ENCODE measurements at places on chromosomes 7 and 10.

- DNase-seq: no peak
These were observed 26.4 kb downstream of the GRK5 start for GRCh38 chr10:119233821-119234220.

- no peak for DNase-seq
These were observed 184.9 kb upstream of the GNAI1 start for GRCh38 chr7:79949778-79950177.

DNA sequence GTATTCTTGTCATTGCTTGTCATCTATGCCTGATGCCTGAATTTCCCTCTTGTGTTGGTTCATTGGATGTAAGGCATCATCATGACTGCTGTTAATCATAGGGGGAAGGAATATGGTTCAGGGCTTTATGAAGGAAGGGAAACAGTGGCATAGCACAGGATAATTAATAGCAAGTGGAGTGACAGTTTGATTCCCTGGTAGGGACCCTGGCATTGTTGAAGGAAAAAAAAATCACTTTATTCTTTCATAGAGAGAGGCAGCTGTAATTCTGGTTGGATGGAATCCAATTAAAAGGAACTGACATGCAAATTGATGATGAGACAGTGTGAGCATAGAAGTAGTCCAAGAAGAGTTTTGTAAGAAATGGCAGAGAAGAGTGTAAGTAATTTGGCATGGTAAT is 121.4 kb downstream of the AUTS2 start:
- no peak for DNase-seq

- no peak for DNase-seq
These were observed 256.6 kb downstream of the RPS24 start for GRCh38 chr10:78290131-78290750.

GRCh38 chr7:104005197-104005596 is 15.7 kb upstream of the RELN start:
- no peak for DNase-seq

DNA sequence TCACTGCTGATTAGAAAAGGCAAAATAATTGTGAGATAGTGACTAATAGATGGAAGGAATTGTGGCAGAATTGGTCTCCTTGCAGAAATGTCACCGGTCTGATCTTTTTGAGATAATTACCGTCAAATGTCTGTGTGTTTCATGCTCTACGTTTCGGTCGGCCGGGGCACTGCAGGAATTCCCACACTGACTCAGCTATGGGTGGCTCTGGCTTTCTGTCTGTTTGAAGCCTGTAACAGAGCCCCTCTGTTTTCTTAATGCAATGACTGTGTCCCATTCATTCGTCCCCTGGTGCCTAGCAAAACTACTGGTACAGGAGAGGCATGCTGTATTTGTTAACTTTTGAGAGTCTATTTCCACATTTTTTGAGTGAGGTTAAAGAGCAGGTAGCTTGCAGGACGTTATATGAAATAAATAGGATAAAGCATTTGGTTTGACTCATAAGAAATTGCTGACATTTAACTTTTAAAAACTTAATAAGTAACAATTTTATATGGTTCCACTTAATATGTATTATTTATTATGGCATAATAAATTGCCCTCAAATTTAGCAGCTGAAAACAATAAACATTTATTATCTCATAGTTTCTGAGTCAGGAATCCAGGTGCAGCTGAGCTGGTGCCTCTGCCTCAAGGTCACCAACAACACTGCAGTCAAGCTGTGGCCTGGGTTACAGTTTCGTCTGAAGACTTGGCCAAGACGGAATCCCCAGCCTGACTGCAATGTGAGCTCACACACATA is 53.3 kb upstream of the CTBP2 start:
- no peak for DNase-seq

- no peak for DNase-seq
These were observed 15.2 kb downstream of the SND1 start for GRCh38 chr7:127667017-127667670.

GRCh38 chr10:129048513-129048912 is 418.5 kb upstream of the MGMT start:
- DNase-seq: no peak

GRCh38 chr10:62166331-62167131 is 102.1 kb downstream of the RTKN2 start:
- DNase-seq: no peak

GRCh38 chr10:9342885-9343570 is 1288.5 kb downstream of the GATA3 start:
- no peak for DNase-seq

DNA sequence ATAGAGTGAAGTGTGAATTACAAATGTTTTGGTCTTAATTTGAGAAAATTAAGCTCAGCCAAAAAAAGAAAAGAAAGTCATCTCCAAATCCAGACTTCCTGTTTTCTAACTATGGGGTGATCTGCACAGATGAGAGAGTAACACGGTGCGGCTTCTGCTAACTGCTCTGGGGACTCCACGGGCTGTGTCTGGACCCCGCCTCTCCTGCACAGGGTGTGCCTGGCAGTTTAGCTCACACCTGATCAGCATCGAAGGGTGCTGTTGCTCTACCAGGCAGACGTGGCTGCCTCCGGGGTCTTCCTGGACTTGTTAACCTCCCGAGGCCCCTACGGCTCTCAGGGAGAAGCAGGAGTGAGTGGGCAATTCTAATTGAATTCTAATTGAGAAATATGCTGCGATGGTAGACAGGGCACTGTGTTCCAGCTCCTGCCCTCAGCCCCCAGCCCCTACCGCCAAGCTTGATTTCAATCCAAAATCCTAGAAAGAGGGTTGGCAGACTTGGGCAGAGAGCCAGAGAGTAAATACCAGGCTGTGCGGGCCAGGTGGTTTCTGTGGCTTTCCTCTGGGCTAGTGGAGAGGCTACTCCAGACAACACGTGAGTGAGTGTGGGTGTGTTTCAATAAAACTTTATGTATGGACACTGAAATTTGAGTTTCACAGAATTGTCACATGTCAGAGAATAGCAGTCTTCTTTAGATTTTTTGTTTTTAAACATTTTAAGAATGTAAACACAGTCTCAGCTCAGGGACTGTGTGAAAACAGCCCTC is 13.4 kb downstream of the SHH start:
- DNase-seq: no peak

DNA sequence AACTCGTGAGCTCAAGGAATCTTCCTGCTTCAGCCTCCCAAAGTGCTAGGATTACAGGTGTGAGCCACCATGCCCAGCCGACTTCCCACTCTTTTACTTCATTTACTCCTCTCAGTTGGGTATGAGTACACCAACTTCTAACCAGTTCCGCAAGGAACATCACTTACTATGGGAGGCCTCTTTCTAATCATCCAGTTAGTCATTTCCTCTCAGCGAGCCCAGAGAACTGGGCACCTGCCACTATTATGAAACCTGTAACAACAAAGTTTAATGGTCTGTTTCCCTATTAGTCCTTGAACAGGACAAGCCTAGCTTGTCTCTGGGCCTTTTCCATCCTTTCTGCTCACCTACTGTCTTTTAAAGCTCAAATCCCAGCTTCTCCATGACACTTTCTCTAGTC is 88.8 kb downstream of the DNMBP start:
- DNase-seq: no peak

DNA sequence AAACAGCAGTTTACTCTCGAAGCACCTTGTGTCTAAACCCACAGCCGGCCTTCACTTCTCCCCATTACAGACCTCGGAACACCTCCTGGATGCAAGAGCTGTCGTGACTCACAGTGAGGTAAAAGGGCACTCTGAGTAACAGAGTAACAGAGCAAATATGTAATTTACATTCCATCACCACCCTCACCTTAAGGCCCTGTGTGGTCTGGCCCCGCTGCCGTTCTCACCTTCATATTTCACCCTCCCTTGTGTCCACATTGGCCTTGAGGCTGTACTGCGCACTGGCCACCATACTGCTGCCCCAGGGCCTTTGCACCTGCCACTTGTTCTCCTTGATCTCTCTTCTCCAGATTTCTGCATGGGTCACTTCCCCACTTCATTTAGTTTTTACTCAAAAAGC is 12.6 kb downstream of the FFAR4 start:
- no peak for DNase-seq

GRCh38 chr10:3398825-3399646 is 226.5 kb upstream of the PITRM1 start:
- no peak for DNase-seq

- DNase-seq: no peak
These were observed 302.3 kb upstream of the AUTS2 start for GRCh38 chr7:69295977-69296376.

GRCh38 chr7:41825927-41826480 is 123.1 kb upstream of the INHBA start:
- no peak for DNase-seq

DNA sequence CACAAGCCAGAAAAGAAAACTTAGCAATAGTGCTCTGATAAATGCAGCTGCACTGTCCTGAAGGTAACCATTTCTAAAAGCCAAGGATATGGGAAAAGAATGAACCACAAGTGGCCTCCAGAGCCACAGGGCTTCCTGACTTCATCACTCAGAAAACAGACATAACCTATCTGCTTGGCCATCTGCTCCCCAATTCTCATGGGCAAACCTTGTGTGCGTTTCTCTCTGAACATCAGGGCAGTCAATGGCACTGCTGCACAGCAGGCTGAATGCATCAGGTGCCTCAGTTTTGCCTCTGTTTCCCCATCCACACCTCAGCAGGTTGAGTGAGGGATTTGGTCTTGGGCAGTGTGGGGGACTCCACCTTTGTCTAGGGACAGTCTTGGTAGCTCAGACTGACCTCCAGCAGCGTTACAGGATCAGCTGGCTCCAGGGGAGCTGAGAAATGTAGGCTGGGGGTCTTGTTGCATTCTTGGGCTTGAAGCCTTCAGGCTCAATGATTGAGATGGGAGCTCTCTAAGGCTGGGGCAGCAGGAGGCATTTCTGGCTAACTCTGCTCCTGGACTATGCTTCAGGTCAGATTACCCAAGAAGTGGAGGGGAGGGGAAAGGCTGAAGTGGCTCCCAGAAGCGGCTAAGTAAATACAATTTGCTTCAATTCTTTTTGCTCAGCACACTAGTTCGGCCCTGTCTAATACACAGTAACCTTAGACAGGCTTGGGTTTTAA is 23.6 kb upstream of the PDLIM1 start:
- DNase-seq: no peak

DNA sequence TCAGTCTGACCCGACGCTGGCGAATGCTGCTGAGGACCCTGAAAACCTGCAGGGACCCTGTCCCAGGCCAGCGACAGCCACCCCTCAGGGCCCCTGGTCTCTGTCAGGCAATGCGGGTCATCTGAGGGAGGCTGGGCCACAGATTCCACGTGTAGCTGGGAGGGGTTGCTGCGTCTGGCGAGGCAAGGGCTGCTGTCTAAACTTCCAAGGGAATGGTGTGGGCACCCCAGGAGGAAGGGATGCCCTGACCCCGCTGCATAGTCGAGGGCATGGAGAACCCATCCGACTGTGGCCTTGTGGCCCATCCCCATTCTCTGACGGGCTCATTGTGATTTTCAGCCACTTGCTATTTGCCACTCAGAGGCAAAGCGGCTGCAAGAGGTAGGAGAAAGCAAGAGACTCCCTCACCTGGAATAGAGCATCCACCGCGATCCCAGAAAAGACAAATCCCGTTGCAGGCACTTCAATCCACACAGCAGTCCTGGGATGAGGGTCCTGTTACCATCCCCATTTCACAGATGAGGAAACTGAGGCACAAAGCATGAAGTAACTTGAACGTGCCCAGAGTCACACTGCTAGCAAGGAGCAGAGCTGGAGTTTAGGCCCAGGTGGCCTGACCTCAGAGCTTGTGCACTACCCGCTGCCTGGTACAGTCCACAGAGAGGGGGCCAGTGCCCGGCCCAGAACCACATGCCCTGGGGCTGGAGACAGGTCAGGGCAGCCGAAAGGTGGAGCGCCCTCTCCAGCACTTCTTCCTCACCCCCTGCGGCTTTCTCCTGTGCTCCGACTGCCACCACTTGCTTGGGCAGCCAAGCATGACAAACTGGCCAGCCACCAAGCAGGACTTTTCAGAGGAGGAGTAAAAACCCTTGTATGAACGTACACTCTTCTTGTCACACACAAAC is 163.8 kb upstream of the KLF14 start:
- DNase-seq: no peak

- no peak for DNase-seq
These were observed 21.8 kb upstream of the PIP4K2A start for GRCh38 chr10:22736134-22736533.

DNA sequence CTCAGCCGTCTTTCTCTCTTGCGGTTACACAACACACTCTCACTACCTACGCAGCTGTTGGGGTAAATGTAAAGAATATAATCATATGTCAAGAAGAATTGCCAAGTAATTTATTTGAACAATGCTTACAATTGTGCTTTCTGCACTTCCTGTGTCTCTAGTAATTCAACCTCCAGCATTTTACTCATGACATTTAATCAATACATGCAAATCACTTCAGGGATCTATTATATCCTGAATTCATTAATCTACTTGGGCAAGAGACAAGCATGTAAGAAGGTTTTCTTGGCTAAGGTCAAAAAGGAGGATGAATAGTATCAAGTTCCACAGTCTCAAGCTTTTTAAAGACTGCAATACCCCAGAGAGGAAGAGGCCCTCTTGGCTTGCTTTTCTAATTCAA is 562.9 kb upstream of the ADARB2 start:
- DNase-seq: no peak

- DNase-seq: no peak
These were observed 243.9 kb downstream of the ETV1 start for GRCh38 chr7:13745530-13745929.

DNA sequence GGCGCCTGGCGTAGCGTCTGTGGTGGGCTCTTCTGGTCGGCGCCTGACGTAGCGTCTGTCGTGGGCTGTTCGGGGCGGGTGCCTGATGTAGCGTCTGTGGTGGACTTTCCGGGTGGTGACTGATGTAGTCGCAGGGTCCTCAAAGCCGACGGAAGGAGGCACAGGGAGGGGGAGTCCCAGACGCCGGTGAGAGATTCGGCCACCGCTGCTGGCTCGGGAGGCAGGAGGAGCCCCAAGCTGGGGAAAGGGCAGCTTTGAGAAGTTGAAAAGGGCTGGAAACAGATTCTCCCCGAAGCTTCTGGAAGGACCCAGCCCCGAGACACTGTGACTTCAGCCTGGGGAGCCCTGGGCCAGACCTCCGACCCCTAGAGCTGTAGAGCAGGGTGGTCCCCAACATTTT is 105.7 kb downstream of the DNAJB6 start:
- DNase-seq: no peak

DNA sequence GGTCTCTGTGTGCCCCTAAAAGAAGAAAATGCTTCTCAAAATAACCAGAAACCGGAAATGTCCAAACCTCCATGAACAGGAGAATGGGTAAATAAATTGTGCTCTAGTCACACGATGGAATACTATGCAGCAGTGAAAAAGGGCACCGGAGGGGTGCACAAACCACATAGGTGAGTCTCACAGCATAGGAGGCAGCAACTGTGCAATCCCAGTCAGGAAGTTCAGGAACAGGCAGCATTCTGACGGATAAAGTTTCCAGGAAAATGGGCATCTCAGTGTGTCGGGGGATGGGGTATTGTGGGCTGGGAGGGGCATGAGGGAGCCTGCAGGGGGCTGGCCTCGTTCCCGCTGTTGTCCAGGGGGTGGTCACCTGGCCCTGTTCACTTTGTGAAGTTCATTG is 63.1 kb downstream of the MICALL2 start:
- no peak for DNase-seq

- DNase-seq: no peak
These were observed 279.9 kb upstream of the NEBL start for GRCh38 chr10:21176934-21177480.

GRCh38 chr10:88522715-88523114 is 60.4 kb downstream of the RNLS start:
- DNase-seq: no peak

Data from stimulated activated naive CD4-positive, alpha-beta T cell treated with Interleukin-2 at 50 U/mL for 16 hours (primary cell).